T-cell (primary cell): ENCODE measurements at places on chromosomes 5 and 9.
A peak's percentile ranks its signal among the peaks of the same experiment; 100 is the strongest.

DNA sequence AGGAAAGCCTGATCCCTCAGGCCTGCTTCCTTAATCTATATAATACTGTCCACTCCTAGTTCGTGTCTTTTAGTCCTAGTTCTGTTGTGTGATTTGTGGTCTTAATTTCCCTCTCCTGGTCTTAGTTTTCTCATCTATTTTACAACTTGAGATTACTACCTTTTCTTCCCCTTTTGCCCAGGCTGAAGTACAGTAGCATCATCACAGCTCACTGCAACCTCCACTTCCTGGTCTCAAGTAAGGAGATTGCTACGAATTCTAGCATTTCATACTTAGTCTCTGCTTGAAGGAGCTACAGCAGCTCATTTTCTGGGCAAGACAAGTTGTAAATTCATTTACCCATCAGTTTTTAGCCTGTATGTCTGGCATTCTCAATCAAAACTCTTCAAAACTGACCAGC lies 5.5 kb downstream of the TRIM32 start:
- DNase-seq = peak; percentile 11

- DNase-seq = no peak
Observed at GRCh38 chr9:5760338-5760737, 72.6 kb downstream of the ERMP1 start.

- no peak for DNase-seq
Observed at GRCh38 chr9:88994469-88995199, 3.4 kb downstream of the S1PR3 start.

DNA sequence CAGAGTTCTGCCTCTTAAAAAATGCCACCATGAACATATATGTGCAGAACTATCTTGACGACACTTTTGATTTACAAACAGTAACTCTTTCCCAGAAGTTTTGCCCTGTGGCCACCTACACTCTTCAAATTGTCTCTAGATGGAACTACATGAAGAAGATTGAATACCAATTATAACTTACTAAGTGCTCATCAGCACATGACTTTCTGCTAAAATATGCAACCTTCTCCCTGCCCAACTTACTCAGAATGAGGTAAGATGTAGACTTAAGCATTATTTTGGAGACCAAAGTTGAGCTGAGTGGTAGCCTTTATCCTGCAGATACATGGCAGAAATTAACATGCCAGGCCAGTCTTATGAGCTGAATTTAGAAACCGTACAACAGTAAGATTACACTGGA lies 105.4 kb downstream of the SEMA5A start:
- DNase-seq = no peak
